Foreskin melanocyte (primary cell): ENCODE measurements at places on chromosomes 7 and 10.

- no peak for DNase-seq
Observed at GRCh38 chr7:5214236-5214635, 24.2 kb downstream of the WIPI2 start.

DNA sequence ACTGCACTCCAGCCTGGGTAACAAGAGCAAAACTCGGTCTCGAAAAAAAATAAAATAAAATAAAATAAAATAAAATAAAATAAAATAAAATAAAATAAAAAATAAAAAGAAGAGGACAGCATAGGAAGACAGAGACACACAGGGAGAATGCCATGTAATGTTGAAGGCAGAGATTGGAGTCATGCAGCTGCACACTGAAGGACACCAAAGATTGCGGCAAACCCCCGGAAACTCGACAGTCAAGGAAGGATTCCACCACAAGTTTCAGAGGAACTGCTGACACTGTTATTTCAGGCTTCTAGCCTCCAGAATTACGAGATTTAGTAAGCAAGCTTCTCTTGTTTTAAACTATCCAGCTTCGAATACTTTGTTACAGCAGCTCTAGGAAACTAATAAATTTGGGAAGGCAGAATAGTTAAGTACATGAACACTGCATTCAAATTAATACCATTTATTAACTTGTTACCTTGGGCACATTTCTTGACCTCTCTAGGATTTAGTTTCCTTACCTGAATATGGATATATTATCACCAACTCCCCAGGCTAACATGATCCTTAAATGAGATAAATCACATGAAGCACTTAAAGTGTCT lies 9.5 kb downstream of the CPED1 start:
- DNase-seq: no peak

DNA sequence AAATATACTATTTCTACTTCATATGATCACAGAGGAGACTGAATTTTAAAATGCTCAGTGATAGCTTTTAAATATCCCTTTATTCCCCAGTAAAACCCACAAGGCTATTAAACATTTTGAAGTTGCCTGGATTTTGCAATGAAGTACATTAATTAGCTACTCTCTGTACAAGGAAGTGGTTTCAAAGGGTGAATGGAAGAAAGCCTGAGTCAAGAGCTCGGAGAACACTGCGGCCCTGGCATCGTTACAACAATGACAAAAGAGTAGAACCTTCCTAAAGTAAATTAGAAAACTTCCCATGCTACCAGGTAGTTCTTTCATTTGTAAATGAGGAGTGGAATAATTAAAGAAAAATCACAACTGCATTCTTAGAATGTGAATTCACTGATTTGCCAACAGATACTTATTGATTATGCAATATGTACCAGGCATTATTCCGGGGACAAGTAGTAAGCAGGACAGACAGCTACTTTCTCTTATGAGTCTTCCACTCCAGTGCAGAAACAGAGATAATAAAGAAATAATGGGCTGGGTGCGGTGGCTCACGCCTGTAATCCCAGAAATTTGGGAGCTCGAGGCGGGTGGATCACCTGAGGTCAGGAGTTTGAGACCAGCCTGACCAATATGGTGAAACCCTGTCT lies 63.0 kb downstream of the ZNF22 start:
- DNase-seq: no peak

DNA sequence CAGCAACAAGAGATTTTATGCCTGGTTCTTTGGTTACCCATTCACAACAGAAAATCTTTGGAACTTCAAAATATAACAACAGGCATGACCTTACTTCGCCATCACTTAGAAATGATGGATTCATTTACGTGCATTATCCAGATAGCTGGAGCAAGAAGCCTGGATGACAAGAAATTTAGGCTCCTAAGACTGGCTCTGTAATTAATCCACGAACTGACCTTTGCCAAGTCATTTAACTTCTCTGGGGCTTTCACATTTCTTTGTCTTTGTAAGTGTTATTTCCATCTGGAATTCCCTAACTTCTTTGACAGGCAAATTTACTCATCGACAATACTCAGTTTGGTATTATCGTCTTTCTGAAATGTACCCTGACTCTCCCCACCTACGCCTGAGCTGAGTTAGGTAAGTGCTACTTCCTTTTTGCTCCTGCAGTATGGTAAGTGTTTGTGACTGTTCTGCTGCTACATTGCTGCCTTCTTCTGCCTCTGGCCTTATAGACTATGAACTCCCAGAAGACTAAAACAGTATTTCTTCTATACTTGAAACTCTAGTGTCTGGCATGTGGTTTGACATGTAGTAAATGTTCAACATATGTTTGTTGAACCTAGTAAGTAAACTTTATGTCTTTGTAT lies 5.5 kb upstream of the MDFIC start:
- no peak for DNase-seq

DNA sequence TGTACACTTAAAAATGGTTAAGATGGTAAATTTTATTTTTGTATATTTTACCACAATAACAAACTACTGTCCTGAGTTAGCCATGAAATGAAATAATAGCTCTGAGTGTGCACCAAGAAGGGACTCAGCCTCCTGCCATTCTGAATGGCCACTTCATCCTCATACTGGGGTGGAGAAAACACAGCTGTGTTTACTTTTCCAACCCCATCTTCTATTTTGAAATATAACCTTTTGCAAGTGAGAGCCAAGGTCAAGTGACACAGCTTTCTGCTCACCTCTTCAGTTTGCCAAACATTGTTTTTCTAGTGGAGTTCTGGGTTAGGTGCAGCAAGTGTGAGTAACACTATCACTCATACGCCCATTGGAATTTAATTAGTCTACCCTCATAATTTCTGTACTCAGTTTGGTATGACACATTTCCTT lies 107.4 kb upstream of the GLCCI1 start:
- no peak for DNase-seq
